ENCODE measurements at places on chromosomes 1 and 21. TPM values are rescaled to one million over a fixed set of nuclear protein-coding genes. Genes with fewer than 3 reads are reported as not detected.

PEAR1 gene
- total RNA-seq = 12.2 TPM

NBPF4 gene
- total RNA-seq = not detected

KIF21B gene
- total RNA-seq = 0.58 TPM

HFM1 gene
- total RNA-seq = 4.0 TPM

DNA sequence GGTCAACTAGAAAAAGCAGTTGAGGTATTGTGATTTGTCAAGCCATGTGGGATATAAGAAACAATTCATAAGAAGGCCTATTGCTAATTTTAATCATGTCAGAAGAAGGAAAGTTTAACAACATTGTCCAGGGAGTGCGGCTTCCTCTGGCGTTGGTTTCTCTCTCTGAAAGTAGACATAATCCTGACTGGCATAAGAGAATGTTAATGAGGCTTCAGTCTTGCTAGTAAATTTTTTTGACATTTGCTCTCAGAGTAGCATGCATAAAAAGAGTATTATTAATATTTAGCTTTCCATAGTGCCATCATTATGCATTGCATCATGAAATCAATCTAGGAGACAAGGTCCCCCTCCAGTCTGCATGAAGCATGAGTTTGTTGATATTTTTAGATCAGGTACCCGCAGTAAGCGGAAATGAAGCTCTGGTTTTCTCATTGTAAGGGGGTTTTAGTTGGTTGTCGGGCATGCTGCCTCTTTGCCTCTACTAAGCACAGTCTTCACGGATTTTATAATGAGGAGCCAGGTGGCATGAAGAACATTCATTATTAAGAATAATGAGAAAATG is 12.8 kb upstream of the PRDM2 start:
- DNase-seq = no peak

DNA sequence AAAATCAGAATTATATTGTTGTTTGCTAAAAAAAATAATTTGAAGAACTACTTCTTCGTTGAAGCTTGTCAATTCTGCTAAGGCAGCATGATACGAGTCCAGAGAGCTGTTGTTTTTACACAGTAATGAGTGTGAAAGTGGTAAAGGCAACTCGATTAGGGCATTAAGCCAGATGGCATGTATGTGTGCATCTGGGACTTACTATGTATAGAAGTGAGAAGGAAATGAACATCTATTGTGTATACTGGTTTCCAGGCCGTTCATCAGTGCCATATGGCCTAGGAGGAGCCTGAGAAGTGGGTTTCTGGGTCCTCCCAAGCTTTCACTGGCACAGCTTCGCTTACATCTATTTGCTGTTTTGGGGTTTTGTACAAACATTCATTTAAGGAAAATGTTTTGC is 5.7 kb downstream of the CTPS1 start:
- DNase-seq = peak; percentile 63

- no peak for DNase-seq
Observed at GRCh38 chr1:2961661-2962060, 59.6 kb upstream of the ACTRT2 start.

GRCh38 chr1:2042830-2043773 is 7.1 kb upstream of the PRKCZ start:
- no peak for DNase-seq

- DNase-seq = no peak
Observed at GRCh38 chr1:50913954-50914353, 46.1 kb downstream of the FAF1 start.

DNA sequence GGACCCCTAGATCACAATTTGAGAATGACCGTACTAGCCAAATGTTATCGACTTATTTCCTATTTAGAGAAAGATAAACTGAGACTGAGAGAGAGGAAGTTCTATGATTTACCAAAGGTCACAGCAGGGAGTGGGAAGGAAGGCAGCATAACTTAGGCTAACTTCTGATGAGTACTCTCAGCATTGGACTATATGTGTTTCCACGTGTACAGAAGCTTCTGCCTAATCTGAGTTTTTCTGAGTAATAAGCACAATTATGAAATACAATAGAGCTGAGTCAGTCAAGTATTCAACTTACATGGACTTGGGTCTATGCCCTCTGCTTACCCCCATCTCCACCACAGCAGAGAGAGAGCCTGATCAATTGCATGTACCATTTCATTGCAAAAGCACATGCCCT is 88.1 kb upstream of the HIVEP3 start:
- no peak for DNase-seq

DTL gene
- total RNA-seq = 8.2 TPM

DNA sequence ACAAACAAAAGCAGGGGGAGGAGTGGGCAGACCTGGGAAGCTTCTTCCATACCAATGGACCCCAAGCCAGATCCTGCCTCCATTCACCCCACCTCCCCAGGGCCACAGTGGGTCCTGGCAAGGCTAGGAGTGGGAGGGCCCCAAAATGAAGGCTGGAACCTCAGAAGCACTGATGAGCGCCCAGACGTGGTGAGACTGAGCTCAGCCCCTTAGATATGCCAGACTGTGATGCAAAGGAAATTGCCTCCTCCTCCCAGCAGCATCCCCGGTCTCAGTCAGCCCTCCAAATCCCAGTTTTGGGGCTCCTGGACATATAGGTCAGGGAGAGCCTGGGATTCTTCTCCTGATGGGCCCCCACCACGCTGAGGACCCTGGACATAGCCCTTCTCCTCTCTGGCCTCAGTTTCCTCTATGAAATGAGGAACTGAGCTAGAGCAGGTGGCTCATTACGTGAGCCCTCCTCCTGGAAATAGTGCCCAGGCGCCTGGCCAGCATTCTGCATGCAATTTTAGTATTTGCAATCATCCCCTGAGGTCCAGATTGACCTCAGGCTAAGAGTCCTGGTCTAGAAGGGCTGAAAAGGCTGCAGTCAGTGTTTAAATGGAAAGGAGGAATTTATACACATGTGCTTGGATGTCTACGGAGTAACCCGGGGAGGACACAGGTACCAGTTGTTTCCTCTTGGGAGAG is 33.5 kb downstream of the RHBG start:
- no peak for DNase-seq

DNA sequence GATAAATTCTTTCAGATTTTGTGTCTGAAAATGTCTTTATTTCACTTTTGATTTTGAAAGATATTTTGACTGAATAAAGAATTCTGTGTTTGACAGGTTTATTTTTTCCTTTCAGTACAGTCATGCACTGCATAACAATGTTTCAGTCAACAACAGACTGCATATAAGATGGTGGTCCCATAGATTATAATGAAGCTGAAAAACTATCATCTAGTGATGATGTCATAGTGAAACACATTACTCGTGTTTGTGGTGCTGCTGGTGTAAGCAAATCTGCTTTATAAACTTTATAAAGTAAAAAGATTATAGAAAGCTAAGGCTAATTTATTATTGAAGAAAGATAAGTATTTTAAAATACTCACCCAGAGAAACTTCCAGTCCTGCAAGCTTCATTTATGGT is 65.3 kb upstream of the PRRX1 start:
- no peak for DNase-seq

- DNase-seq = peak; percentile 5
Observed at GRCh38 chr1:188463919-188464318, 1635.2 kb downstream of the PLA2G4A start.

- no peak for DNase-seq
Observed at GRCh38 chr1:19512545-19512944, 27.2 kb upstream of the CAPZB start.

MYCL gene
- 2.4 TPM for total RNA-seq

GRCh38 chr21:35245879-35246278 is 196.8 kb upstream of the RUNX1 start:
- no peak for DNase-seq

GRCh38 chr1:91783423-91784170 is 102.4 kb downstream of the TGFBR3 start:
- DNase-seq = peak; percentile 69

ZDHHC18 gene
- total RNA-seq = 8.4 TPM

PKP1 gene
- 3.3 TPM for total RNA-seq

SLAMF6 gene
- 0.13 TPM for total RNA-seq

MAPKAPK2 gene
- total RNA-seq = 39.7 TPM

SLAMF9 gene
- total RNA-seq = not detected

RNU1-2 gene
- total RNA-seq = 2,384 TPM

- peak; percentile 18 for DNase-seq
Observed at GRCh38 chr1:37133276-37134145, 99.2 kb upstream of the GRIK3 start.

DMRTA2 gene
- 0.04 TPM for total RNA-seq

OR2G6 gene
- total RNA-seq = not detected

DNA sequence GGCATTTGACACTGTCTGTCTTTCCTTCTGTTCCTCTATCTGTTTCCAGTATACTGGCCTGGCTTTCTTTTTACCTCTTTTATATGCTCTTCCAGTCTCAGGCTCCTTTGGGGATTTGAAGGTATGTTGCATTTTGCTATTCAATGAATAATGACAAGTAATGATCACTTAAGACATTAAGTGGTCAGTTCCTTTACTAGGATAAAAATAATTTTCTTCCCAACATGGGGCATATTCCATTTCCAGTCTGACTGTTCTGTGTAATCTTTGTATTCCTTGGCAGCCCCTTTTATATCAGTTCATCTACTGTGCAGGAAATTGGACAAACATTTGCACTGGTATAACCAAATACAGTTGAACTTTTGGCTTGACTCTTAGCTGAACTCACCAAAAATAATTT is 15.6 kb downstream of the METTL18 start:
- no peak for DNase-seq

MPL gene
- 0.09 TPM for total RNA-seq

DNA sequence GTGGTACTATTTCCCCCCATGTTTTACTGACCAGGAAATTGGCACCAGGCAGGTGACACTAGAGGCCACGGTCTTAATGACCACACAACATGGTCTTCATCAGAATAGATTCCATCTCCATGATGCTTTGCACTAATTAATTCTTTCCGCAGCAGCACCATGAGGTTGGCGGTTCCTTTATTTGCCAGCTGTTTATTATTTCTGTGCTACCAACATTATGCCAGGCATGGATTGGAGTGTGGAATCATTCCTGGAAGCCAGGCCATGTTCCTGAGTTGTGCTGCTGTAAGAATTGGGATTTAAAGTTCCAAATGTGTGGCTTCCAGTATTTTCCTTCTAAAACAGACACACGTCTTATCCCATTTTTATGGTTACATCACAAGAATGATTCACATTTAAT is 107.8 kb downstream of the NFIA start:
- DNase-seq = peak; percentile 68
